ENCODE measurements at places on chromosomes 7 and 10.

DNA sequence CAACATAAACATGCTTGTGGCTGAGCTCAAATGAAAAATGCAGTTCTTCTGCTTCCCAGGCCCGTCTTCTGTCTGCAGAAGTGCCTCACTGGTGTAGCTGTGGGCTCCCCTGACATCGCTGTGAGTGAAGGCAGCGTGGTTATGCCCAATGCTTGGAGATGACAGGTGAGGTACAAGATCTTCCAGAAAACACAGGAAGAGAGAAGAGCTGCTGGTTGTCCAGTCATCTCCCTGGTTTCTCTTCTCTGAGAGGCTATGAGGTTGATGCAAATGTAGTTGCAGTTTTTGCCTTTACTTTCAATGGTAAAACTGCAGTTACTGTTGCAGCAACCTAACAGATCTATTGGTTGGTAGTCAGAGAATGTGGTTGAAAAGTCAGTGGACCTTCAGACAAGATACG lies 223.6 kb downstream of the GATA3 start:
- peak; percentile 63 for DNase-seq

- DNase-seq, result no peak
These were observed 235.2 kb downstream of the TCERG1L start for GRCh38 chr10:131076356-131076755.

GRCh38 chr7:91408388-91409154 lies 144.3 kb downstream of the FZD1 start:
- DNase-seq, result no peak

GRCh38 chr10:110820321-110820814 lies 51.4 kb upstream of the PDCD4 start:
- no peak for DNase-seq

DNA sequence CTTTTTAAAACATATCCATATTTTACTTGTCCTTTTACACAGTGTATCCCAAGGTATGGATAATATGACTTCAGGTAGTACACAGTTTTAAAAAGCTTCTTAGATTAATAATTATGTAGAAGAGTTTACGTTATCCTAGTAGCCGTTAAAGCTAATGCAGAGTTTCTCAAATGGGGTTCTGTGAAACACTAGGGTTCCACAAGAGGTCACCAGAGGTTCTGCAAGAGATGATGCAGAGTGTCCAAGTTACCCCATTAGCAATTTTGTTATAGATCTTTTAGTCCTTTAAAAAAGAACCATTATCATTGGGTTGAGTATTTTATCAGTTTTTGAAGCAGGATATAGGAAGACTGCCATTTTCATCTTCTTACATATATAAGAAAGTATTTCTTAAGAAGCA lies 298.9 kb upstream of the HPS1 start:
- no peak for DNase-seq

DNA sequence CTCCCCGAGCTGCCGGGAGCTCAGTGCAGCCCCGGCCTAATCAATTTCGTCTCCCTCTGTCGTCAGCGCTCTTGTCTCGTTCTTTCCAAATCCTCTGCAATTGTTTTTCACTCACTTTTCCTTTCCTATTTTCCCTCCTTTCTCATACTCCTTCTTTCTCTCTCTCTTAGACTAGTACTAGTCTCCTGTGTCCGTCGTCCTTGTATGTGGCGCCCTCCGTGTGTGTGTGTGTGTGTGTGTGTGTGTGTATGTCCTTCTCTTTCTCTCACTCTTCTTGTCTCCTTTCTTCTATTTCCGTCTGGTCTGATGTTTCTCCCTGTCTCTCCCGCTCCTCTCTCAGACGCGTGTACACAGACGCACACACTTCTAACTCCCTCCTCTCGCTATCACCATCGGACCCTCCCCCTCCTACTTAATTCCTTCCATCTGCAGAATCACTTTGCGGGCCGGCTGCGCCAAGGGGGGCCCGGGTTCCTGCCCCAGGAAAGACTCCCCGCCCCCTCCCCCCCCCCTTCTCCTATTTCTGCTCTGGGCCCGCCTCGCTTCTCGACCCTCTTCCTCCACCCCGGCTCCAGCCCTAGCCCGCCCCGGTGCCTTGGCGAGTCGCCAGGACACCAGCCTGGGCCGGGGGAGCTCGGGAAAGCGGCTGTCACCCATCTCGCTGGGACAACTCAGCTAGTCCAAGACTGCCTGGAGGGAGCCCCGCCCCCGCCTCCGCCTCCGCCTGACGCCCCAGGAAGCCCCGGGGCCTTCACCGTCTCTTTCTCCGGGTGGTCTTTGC lies 743 bp upstream of the ZCCHC24 start:
- DNase-seq, result peak; percentile 78
